ENCODE measurements at places on chromosomes 3 and 15. TPM values are rescaled to one million over a fixed set of nuclear protein-coding genes. Genes with fewer than 3 reads are reported as not detected.

The CDC25A gene
- total RNA-seq, result 51.8 TPM

The HRG gene
- not detected for total RNA-seq

The SST gene
- not detected for total RNA-seq

The NRG4 gene
- total RNA-seq, result 0.06 TPM

The PRICKLE2 gene
- total RNA-seq, result 10.7 TPM

The CHRFAM7A gene
- 0.46 TPM for total RNA-seq

The DUOXA2 gene
- not detected for total RNA-seq

The ARGFX gene
- total RNA-seq, result not detected

DNA sequence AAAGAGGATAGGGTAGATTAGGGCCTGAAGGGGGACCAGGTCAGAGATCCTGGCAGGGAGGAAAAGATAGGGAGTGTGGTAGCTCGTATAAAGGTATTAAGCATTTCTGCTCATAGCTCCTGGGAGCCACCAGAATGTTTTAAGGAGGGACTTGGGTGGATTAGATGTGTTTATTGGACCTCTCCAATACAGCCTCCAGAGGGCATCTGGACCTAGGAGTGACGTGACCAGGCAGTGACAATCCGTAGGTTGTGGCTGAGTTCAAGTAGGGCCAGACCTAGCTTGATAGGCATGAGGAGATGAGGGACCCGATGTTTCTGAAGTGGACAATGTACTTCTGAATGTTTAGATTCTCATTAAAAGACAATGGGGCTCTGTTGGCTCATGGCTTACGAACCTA lies 435.2 kb downstream of the MCTP2 start:
- no peak for DNase-seq

DNA sequence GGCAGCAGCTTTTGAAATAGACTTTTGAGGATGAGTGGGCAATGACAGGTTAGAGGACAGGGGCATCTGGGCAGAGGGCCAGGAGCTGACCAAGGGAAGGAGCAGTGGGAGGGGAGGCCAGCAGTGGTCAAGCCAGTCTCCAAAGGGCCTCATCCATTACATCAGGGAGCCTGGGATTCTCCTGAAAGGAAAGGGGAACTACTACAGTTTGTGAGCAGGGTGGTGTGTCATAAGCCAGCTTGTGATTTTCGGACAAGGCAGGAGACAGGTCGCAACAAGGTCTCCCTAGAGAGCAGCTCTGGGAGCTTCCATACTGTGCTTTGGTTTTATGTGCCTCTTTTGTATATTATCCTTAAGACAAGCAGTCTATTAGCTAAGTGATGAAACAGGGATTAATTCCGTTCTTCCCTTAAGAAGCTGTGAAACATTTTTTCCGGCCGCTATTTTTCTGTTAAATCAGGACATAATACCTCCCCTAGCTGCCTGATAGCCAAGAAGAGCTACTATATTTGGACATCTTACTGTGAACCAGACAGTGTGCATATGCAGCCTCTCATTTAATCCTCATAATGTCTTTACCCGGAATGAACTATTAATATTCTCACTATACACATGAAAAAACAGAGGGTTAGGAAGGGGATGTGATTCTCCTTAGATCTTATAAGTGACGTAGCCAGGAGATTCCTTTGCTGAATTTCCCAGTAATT lies 46.4 kb downstream of the C2CD4B start:
- no peak for DNase-seq

DNA sequence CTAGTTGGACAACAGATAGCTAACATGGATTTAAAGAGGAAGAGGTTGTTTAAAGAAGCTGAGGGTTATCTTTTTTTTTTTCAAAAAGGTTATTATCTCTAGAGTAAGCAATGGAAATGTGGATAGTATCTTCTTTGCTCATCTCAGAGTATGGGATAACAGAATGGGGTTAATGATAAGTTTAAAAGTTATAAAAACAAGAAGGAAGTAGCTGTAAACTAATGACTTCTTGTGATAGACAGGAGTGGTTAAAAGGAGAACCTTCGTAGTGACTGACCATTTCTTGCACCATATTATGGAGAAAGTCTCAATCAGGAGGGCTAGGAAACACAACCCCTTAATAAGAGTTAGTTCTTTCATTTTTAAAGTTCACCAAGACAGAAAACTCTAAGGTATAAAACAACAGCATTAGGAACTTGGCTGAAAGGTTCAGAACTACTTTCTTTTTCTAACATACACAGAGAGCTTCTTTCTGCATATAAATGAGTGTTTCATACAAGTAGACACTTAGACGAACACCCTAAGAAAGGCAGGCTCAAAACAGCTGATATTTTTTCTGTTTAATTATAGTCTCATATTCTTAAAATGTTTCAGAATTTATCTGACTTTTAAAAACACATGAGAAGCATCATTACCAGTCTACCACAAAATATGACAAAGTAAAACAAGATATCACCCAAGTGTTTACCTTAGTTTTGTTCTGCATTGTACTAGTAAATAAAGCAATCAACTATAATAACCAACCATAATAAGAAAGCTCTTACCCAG lies 140.0 kb downstream of the MEIS2 start:
- DNase-seq, result no peak

DNA sequence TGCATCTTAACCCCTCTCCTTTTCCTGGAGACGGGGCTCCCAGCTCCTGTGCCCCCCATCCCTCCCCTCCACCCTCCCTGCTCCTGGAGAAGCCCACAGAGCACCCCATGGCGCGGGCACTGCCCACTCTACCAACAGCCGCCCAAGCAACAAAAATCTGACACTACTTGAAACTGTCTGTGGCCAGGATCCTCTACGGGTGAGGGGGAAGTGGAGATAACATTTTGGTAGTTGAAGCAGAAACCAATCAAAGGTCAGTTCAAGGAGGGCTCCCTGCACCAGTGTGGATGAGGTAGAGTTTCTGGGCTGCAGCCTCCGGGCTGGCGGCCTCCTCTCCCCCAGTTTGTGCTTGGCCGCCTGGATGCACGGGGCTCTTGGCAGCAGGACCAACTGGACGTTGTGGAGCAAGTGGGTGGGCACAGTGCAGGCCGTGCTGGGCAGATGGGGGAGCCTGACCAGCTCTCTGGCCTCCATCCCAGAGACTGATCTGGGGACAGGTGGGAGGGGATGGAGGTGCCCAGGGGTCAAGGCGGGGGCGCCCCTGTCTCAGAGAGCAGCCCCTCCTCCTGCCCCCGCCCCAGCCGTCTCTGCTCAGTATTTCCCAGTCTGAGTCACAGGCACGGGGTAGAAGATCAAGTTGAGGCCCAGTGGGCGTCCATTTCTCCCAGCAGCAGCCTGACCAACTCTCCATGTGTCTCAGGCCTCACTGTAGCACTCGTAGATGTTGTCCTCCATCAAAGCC lies 12.8 kb downstream of the H1-8 start:
- DNase-seq, result no peak

GRCh38 chr15:84833447-84834228 lies 16.5 kb downstream of the ALPK3 start:
- DNase-seq, result no peak

DNA sequence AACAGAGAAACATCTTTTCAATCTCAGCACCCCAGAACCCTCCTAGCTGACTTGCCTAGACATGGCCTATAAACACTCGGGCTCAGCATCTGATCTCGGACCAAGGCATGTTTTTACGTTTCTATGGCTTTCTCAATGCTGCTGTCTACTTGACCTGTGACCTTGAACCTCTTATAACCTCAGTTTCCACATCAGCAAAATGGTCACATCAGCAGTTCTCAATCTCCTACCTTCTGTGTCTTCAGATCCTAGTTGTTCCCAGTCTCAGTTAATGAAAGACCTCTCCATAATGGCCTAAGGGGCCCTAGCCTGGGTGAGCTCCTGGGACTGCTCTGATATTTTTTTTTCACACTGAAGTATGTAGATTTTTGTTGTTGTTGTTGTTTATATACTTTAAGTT lies 39.6 kb downstream of the SSUH2 start:
- no peak for DNase-seq

GRCh38 chr15:70447928-70448698 lies 315.2 kb downstream of the UACA start:
- DNase-seq, result no peak

GRCh38 chr15:94001255-94001801 lies 230.0 kb upstream of the MCTP2 start:
- no peak for DNase-seq

DNA sequence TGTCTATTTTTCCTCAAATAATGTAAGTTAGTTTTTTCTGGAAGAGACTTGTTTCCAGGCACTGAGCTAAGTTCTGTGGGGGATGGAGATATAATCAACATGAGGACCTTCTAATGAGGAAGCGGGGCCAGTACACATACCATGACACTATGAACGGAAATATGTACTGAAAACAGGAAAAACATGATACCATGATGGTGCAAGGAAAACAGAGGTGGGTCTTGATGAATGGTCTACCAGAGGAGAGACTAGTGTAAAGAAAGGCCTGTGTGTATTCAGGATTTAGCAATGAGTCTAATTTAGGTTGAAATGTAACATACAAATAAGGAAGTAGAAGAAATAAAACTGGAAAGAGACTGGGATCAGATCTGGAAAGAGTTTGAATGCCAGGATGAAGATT lies 38.9 kb upstream of the TPRG1 start:
- DNase-seq, result no peak

DNA sequence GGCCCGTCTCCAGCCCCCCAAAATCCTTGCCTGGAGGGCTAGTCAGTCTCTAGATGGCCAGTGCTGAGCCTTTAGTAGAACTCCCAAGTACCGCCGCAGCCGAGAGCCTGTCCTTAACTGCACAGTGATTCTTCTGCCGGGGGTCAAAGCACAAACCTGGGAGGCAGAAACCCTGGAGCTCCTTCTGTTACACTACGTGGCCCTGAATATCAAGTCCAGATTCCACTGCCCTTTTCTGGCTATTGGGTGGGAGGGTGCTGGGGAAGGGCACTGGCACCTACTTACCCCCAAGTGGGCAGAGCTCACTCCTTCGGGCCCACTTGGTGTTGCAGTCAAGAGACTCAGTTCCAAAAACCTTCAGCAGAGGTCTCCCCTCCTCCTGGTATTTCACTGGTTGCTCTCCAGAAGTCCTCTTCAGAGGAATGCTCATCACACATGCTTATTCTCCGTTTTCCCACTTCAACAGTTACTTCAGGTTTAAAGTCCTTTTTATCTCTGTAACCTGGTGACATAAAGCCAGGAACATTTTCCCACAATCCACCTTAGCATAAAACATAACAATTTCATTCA lies 10.8 kb downstream of the PDHB start:
- no peak for DNase-seq

- DNase-seq, result no peak
Measured at GRCh38 chr3:188002626-188003138, 151.3 kb upstream of the LPP start.

GRCh38 chr3:195240939-195241338 lies 30.0 kb downstream of the XXYLT1 start:
- no peak for DNase-seq

GRCh38 chr15:95604634-95605036 lies 725.9 kb upstream of the NR2F2 start:
- no peak for DNase-seq

DNA sequence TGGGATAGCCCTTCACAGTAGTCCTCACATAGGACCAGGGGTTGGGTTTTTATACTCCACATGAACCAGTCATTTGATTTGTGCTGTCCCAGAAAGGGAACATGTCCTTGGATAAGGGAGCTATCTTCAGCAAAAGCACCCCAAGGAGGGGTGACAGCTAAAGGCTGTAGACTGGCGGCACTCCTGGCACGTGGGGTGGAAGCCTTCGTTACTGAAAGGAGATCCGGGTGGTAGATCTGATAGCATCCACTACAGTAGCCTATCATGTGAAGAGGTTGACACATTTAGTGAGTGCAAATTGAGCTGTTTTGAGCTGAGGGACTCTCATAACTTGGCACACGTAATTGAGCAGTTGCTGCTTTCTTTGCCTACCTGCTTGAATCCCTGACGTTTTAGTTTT lies 588.8 kb upstream of the GOLIM4 start:
- no peak for DNase-seq

DNA sequence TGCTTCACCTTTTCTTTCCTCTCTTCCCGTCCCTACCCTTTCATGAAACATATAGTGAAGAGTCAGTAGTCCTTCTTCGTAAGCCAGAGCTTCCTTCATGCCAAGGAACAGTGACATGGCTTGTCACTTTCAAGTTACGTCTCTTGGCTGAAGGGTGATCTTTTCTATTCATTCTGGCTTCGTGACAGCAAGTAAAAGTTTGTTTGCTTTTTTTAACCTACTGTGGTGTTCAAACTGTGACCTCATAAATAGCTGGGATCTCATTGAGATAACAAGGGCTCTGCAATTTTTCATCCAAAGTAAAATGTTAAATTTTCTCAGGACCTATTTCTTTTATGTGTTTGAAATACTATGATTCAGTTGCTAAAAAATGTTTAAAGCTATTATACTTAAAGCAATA lies 10.5 kb downstream of the CDIN1 start:
- no peak for DNase-seq

DNA sequence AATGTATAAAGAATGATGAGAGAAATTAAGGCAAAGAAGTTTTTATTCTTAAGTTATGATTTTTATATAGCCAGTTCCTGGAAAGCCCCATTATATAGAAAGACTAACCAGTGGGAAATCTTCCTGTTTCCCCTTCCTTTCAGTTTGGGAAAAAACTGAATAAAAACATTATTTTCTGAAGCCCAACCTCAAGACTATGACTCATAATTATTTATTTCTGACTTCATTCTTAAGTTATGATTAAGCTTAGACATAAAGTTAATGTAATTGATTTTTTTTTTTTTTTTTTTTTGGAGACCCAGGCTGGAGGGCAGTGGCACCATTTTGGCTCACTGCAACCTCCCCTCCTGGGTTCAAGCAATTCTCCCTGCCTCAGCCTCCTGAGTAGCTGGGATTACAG lies 55.8 kb downstream of the TRPC1 start:
- no peak for DNase-seq

DNA sequence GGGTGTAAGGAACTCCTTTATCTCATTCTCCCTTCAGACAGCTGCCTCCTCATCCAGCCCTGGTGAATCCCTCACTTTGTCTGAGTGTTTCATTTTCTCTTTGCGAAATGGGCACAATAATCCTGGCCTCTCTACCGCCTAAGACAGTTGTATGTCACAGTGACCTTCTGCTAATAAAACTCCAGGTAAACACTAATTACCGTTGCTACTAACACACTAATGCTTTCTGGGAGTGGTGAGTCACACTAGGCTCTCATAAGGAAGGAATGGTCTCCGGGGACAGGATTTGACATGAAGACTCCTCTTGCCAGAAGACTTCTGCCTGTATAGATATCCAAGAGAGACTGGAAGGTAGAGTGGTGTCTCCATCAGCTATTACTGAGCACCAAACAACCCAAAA lies 71.7 kb upstream of the SNRK start:
- DNase-seq, result no peak

GRCh38 chr3:146145642-146146041 lies 15.3 kb downstream of the PLOD2 start:
- DNase-seq, result no peak

GRCh38 chr3:126342991-126343648 lies 14.1 kb downstream of the KLF15 start:
- peak; percentile 68 for DNase-seq

GRCh38 chr3:65548848-65549625 lies 489.7 kb downstream of the MAGI1 start:
- peak; percentile 71 for DNase-seq
